ENCODE measurements at places on chromosomes 12 and 14. TPM values are rescaled to one million over a fixed set of nuclear protein-coding genes. Genes with fewer than 3 reads are reported as not detected.

GRCh38 chr12:14984766-14985285 lies 12.0 kb downstream of the PDE6H start:
- no peak for DNase-seq

FITM1 gene
- polyA plus RNA-seq = 111 TPM

- no peak for DNase-seq
These were observed 12.8 kb downstream of the SLC4A8 start for GRCh38 chr12:51437431-51437830.

DNA sequence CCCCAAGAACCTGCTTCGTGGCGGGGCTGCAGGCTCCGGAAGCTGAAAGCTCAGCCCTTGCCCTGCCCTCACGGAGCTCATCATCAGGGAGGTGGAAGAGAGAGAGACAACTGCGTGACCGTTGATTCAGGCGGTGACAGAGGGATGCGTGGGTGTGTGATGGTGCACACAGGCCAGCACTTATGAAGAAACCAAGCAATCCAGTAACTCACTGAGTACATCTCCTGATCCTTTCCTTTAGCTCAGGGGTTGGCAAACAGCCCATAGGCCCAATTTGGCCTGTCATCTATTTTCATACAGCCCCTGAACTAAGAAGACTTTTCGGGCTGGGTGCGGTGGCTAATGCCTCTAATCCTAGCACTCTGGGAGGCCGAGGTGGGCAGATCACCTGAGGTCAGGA lies 49.9 kb downstream of the TESC start:
- no peak for DNase-seq

MIP gene
- not detected for polyA plus RNA-seq

KRT79 gene
- not detected for polyA plus RNA-seq

DNA sequence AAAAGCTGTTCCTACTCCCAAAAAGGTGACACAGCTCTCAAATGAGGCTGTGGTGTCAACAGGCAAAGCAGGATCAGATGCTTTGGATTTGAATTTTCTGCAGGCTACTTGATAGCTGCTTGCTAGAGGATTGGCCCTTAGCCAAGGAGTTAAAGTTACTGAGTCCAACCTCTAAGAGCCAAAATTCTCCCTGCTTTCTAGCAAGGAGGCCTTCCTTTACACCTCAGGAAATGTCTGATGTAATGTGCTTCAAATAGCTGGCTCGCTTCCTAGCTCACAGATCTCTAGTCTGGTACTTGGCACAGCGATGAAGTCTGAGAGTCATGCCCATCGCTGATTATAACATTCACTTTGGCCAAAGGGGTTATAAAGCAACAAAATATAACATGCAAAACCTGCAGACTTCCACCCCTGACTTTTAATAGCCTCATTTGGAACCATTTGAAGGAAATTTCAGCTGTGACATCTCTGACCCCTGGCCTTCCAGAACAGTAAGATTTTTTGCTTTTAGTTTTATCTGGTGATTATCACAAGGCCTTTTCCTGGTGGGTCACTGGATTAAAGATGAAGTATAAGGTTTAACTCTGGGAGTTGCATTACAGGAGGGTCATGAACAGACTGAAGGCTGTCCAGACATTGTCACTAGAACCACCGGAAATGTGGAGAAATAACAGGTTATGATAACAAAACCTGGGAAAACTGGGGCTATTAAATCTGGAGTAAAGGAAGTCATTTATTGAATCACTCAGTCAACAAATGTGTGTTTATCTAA lies 189.7 kb downstream of the EPS8 start:
- peak; percentile 59 for DNase-seq

DNA sequence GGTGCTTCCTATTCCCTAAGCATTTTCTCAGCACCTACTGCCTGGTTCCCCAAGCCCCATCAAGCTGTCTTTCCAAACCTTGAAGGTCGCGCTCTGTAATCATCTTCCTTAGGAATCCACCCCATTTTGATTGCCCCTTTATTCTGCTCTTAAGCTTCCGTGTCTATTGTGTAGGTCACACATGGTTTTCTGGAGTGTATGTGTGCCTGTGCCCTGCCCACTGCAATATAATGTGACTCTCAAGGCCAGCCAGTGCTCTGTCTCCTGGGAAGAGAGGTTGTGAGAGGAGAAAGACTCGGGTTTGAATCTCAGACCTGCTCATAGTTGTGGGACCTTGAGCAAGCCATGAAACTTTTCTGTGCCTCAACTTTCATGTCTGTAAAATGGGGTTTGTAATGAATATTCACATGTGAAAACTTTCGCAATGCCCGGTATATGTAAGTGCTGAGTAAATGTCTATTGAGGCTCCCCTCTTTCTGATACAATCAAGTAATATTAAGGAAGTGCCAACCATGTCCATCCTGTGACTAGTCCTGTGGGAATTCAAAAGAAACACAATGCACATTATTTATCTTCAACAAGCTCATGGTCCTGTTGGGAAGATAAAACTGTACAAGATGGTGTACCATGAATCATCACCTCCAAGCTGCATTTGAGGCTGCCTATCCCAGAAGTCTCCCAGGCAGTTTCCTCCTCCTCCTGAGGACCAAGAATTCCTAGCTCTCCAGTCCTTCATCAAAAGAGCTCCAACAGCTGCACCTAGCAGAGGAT lies 774 bp upstream of the KRT75 start:
- DNase-seq = no peak

RNASE1 gene
- 161 TPM for polyA plus RNA-seq

DNA sequence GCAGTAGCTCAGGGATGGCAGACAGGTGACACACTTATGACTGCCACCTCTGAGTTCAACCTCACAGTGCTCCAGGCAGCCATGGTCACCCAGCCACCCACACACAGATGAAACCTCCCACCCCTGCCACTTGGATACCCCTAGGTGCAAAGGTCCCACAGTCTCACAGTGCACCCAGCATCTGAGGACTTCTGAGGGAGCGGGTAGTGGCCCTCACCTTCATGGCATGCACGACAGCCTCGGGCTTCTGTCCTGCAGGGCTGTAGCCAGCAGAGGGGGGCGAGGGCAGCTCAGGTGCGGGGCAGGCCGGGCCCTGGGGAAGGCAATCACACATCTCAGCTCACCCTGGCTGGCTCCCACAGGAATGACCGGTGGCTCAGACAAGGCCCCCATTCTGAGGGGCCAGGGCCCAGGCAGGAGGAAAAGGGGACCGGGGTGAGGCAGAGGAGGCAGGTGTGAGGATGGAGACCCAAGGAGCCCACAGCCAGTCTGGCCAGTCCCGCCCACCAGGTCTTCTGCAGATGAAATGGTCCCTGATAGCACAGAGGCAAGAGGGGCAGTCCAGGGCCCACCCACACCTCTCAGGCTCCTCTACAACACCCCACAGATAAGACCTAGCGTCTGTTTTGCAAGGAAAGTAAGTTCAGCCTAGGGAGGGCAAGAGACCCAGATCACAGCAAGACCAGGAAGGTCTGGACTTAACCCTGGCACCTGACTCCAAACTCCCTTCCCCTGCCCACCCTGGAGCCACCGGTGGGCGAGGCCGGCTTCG lies 35.8 kb downstream of the CCNK start:
- no peak for DNase-seq

DNA sequence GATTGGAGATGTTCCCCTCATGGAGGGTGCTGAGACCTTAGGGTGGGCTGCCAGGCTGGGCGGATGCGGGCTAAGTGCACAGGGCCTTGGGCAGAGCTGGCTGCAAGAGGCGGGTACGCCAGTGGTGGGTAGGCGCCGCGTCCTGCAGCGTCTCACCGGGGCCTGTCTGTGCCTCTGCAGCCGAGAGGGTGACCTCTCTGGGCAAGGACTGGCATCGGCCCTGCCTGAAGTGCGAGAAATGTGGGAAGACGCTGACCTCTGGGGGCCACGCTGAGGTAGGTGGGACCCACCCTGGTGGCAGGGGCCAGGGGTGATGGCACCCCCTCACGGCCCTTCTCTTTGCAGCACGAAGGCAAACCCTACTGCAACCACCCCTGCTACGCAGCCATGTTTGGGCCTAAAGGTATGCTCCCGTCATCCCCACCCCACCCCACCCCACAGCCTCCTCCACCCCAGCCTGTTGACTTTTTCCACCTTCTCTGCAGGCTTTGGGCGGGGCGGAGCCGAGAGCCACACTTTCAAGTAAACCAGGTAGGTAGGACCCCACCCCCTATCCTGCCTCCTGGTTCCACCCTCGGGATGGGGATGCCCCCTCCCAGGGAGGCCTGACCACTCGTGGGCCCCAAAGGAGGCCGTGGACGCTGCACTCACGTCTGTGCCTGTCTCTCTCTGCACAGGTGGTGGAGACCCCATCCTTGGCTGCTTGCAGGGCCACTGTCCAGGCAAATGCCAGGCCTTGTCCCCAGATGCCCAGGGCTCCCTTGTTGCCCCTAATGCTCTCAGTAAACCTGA lies 1.5 kb downstream of the CRIP1 start:
- no peak for DNase-seq

DNA sequence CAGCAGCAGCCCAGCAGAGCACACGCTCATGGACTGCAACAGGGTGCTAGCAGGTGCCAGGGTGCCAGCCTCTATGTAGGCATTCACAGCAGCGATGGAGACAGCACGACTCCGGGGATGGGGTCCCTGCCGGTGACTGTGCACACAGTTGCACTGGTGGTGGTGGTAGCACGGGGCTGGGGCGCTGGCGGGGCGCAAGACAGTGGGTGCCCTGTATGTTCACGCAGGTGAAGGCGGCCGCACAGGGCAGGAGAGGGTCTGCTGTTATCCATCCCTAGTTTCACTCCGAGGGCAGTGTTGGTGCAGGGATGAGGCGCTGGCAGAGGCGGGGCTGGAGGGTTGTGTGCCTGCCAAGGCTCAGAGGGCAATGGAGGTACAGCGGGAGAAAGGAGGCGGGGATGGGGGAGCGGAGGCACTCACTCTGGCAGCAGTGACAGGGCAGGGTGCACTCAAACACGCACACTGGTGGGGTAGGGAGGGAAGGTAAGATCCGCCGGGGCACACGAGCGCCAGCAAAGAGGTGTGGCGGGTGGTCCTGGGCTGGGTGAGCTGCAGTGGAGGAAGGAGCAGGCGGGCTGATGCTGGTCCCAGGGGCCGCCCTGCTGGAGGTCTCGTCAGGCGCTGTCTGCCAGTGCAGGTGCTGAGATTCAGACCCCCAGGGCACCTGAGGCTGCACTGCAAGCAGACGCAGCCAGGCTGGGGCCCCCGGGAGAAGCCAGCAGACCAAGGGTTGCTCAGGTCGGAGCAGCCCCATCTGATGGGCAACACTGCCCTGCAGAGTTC lies 76.7 kb downstream of the GALC start:
- DNase-seq = no peak
